Panc1 (cell line): ENCODE measurements at places on chromosomes 3 and 15.

DNA sequence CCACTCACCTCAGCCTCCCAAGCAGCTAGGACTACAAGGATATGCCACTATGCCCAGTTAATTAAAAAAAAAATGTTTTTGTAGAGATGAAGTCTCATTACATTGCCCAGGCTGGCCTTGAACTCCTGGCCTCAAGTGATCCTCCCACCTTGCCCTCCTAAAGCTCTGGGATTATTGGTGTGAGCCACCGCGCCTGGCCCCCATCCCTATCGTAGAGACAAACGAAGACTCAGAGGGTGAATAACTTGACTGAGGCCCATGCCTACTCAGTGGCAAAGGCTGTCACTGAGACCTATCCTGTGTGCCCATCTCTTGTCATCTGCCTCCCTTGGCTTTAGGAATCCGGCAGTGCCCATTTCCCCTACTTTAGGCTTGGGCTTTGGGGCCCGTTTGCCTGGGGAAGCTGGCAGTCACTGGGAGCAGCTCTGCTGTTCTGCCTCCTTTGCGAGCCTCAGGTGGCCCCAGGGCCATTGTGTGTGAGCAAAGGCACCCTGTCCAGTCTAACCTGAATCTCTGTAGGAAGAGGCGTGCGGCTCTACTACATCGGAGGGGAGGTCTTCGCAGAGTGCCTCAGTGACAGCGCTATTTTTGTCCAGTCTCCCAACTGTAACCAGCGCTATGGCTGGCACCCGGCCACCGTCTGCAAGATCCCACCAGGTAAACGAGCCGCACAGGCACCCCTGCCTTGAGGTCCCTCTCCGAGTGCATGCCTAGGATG is 70.1 kb downstream of the AAGAB start:
- peaks cover 91% of the 10 kb centered on the region for H3K4me1 ChIP-seq
- H3K27me3 ChIP-seq = no peaks in the 10 kb centered on the region

GRCh38 chr3:3739330-3740060 is 59.7 kb upstream of the LRRN1 start:
- no peak overlapping the region for H3K27ac ChIP-seq
- H3K4me1 ChIP-seq = no peaks in the 10 kb centered on the region
- no peak overlapping the region for H3K4me3 ChIP-seq
- DNase-seq = no peak
- H3K36me3 ChIP-seq = no peaks in the 10 kb centered on the region

- H3K4me1 ChIP-seq = no peaks in the 10 kb centered on the region
- no peak overlapping the region for H3K27ac ChIP-seq
- H3K27me3 ChIP-seq = no peaks in the 10 kb centered on the region
- H3K4me3 ChIP-seq = no peak overlapping the region
- no peak for DNase-seq
Observed at GRCh38 chr3:59758672-59759071, 708.8 kb upstream of the CFAP20DC start.

GRCh38 chr15:35693886-35694285 is 147.9 kb upstream of the DPH6 start:
- no peaks in the 10 kb centered on the region for H3K36me3 ChIP-seq
- no peak overlapping the region for H3K4me3 ChIP-seq
- DNase-seq = no peak

DNA sequence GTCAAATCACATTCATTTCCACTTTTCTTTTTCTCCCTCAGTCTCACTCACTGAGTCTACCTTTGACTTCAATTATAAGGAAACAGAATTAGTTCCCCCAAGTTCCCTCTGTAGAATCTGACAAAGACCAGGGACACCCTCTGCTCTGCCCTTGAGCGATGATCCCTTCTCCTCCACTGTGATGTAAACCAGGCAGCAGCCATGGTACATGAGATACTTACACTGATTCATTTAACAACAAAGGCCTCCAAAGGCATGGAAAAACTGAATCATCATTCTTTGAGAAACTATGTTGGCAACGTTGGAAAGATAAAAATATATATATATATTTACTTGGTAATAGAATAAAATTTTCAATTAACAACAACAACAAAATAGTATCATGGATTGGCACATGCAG is 84.1 kb downstream of the P3H2 start:
- H3K4me3 ChIP-seq = no peak overlapping the region
- H3K27ac ChIP-seq = peak overlapping the region; percentile 49; the same call in 1 of the 2 replicates
- no peaks in the 10 kb centered on the region for H3K36me3 ChIP-seq
- peaks cover 33% of the 10 kb centered on the region for H3K4me1 ChIP-seq
- no peaks in the 10 kb centered on the region for H3K27me3 ChIP-seq
- DNase-seq = no peak

GRCh38 chr3:193483988-193484539 is 70.6 kb downstream of the ATP13A4 start:
- no peaks in the 10 kb centered on the region for H3K4me1 ChIP-seq
- DNase-seq = no peak
- H3K36me3 ChIP-seq = no peaks in the 10 kb centered on the region
- peaks cover 3% of the 10 kb centered on the region; the same call in 1 of the 2 replicates for H3K27me3 ChIP-seq
- H3K27ac ChIP-seq = no peak overlapping the region
- no peak overlapping the region for H3K4me3 ChIP-seq

- no peak overlapping the region for H3K4me3 ChIP-seq
- no peak overlapping the region for H3K27ac ChIP-seq
Observed at GRCh38 chr3:113496924-113497323, 18.0 kb downstream of the SPICE1 start.

DNA sequence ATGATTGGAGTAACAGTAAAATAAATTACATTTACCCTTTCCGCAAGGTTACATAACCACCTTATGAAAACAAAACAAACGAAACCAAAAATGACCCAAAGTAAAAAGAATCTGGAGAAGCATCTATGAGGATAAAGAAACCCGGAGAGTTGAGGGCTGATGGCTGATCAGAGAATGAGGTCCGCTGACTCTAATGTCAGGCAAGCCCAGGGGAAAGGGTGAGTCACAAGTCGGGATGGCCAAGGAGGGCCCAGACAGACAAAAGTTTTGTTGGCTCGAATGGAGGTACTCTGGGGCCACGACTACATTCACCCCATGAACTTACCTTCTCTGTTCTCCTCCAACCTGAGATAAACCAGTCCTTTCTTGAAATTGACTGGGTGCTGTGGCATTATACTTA is 95.7 kb downstream of the RORA start:
- no peak overlapping the region for H3K27ac ChIP-seq
- H3K27me3 ChIP-seq = peaks cover 4% of the 10 kb centered on the region; the same call in 1 of the 2 replicates
- DNase-seq = no peak
- no peaks in the 10 kb centered on the region for H3K36me3 ChIP-seq

DNA sequence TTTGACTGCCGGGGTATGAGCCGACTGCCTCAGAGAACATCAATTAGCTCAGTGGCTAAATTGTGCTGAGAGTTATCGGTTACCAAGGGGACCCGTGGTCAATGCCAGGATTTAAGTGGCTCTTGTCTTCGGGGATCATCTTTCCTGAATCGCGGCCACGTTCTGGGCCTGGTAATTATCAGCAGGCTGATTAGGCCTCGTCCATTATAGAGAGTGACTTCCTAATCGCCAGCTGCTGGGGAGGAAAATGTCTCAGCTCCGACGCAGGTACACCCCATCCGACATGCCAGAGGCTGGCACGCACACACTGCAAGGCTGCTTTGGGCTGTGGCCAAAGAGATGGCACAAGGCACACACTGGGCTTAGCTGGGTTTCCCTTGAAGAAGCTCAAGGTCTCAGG is 10.6 kb downstream of the TRH start:
- no peaks in the 10 kb centered on the region; the same call in 1 of the 2 replicates for H3K27me3 ChIP-seq
- no peak overlapping the region for H3K27ac ChIP-seq
- no peak for DNase-seq
- H3K36me3 ChIP-seq = no peaks in the 10 kb centered on the region

DNA sequence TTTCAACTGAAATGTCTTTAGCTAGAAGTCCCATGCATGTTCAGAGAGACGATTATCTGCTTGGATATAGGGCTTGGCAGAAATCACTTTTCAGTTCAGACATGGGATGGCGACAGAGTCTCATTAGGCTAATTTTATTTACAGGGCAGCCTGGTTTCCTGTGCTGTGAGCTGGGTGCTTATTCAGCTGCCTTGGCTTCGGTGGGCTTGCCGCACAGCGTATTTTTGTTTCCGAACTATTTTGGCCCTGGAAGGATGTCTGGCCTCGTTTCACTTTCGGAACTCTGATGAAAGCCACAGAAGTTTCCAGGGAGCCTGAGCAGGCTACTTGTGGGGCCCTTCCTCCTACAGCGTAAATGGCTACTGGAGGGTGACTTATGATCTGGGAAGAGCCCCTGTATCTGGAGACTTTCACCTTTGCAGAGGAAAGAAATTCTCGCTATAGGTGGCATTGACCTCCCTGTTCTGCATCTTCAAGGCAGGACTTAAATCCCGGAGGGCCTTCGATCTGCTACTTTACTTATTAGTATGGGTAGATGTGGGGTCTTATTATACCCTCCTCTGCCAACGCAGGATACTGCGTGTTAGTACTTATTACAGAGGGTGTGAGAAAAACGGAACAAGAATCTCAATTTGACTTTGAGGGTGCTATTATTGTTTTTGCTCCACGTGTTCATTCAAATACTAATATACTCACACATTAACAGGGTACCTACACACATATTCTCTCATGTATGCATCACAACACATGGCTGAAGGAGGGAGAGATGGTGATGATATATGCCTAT is 364.0 kb upstream of the RBMS3 start:
- H3K4me3 ChIP-seq = peak overlapping the region; percentile 20; the same call in 1 of the 2 replicates
- no peaks in the 10 kb centered on the region for H3K36me3 ChIP-seq
- peak; percentile 5 for DNase-seq

DNA sequence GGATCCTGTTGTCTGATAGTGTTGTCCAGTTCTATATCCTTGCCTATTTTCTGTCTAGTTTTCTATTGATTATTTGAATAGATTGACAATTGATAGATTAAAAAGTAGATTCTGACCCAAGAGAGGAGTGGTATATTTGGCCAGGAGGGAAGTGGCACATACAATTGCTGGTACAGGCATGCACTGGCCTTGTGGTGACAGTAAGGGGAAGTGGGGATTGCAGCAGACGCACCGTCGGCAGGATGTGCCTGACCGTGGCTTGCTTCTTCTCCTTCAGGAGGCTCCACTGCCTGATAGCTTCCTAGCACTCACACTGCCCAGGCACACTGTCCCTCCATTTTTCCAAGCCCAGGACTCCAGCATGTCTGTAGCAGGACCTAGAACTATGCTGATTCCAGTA is 10.5 kb downstream of the GABRG3 start:
- H3K27ac ChIP-seq = no peak overlapping the region
- H3K27me3 ChIP-seq = no peaks in the 10 kb centered on the region
- DNase-seq = no peak
- no peaks in the 10 kb centered on the region for H3K4me1 ChIP-seq
- no peak overlapping the region for H3K4me3 ChIP-seq
- H3K36me3 ChIP-seq = no peaks in the 10 kb centered on the region

- no peaks in the 10 kb centered on the region for H3K27me3 ChIP-seq
- H3K27ac ChIP-seq = peak overlapping the region; percentile 82
- peak overlapping the region; percentile 45 for H3K4me3 ChIP-seq
- H3K36me3 ChIP-seq = no peaks in the 10 kb centered on the region
Observed at GRCh38 chr3:194321693-194322640, 29.2 kb downstream of the CPN2 start.

DNA sequence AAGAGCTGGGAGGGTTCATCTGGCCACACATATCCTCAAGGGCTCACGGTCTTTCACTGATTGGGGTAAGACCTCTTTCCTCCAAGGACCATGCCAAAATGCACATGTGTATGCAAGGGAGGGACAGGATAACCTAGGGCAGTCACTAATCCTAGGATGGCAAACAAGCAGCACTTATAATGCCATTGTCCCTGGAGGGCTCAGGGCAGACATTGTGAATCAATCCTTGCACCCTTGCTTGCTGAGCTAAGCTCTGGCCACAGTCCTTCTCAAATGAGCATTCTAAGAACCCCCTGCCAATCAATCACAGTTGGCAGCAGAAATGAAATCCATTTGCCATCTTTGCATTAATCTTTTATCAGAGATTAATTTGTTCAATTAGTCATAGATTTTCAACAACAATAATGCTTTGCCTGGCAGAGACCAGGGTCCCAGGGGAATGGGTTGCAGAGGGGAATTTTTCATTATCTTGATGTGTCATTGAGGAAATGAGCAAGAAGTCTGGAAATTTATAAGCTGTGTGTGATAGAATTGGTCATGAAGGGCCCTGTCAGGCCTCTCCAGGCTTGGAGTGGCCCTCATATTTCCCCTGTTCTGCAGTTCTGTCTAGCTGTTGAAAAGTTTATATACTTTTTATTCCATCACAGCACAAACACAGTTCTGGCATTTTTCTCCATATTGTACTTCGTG is 57.2 kb upstream of the KY start:
- no peaks in the 10 kb centered on the region for H3K27me3 ChIP-seq
- DNase-seq = no peak
- H3K36me3 ChIP-seq = no peaks in the 10 kb centered on the region

GRCh38 chr15:63212050-63213004 is 22.9 kb downstream of the RAB8B start:
- H3K27ac ChIP-seq = no peak overlapping the region
- H3K27me3 ChIP-seq = no peaks in the 10 kb centered on the region
- H3K4me3 ChIP-seq = no peak overlapping the region
- DNase-seq = no peak

DNA sequence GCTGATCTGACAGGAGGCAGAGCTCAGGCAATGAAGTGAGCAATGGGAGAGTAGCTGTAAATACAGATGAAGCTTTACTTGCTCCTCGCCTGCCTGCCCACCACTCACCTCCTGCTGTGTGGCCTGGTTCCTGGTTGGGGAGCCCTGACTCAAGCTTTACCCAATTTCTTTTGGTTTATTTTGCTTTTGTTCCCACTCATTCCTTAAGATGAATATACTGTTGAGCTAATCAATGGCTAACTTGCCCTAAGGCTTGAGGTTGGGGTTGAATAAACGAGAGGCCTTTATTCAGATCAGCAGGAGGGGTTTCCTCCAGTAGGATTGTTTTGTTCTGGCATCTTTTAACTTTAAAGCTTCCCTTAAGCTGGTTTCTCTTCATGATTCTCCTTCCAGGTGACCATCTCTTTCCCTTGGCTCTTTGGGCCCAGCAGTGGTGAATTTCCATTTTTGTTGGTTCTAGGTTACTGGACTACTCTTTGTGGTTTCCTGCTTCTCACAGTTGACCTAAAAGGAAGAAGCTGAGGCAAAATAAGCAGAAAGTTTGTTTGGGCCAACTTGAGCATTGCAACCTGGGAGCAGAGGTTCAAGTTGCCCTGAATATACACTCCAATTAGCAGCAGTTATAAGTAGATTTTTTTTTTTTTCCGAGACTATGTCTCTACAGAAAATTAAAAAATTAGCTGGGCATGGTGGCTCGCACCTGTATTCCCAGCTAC is 44.4 kb downstream of the STARD9 start:
- H3K27ac ChIP-seq = no peak overlapping the region
- no peak for DNase-seq
- H3K36me3 ChIP-seq = no peaks in the 10 kb centered on the region
- no peaks in the 10 kb centered on the region for H3K4me1 ChIP-seq
